ENCODE measurements at places on chromosomes 7 and 10. TPM values are rescaled to one million over a fixed set of nuclear protein-coding genes. Genes with fewer than 3 reads are reported as not detected.

The HOGA1 gene
- total RNA-seq = 0.08 TPM

The PNLIPRP2 gene
- not detected for total RNA-seq

The SFTPD gene
- total RNA-seq = not detected

The CALCR gene
- total RNA-seq = not detected

The CFAP69 gene
- total RNA-seq = 6.4 TPM

The STEAP2 gene
- 28.4 TPM for total RNA-seq

The LRRN3 gene
- 2.7 TPM for total RNA-seq

The VSIR gene
- 20.6 TPM for total RNA-seq

All from fibroblast of the aortic adventitia (primary cell).